Esophagus squamous epithelium (tissue), 5 donors: ENCODE measurements at places on chromosomes 2 and 18.

DNA sequence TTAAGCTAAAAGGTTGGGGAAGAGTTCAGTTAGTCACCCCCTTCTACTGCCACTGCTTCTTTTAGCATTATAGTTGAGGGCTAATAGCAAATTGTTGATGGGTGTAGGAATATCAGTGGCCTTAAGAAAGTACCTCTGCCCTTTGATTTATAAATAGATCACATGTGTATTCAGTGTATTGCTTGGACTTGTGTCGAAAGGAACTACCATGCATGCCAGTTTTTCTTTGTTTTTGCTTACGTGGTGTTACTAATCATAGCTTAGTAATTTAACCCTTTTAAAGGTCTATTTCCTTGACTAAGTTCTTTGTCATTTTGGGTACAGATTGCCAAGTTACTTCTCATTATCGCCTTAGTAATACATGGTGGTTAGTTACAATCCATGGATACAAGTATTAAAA lies 85.6 kb downstream of the MIB1 start:
- no peak for DNase-seq

DNA sequence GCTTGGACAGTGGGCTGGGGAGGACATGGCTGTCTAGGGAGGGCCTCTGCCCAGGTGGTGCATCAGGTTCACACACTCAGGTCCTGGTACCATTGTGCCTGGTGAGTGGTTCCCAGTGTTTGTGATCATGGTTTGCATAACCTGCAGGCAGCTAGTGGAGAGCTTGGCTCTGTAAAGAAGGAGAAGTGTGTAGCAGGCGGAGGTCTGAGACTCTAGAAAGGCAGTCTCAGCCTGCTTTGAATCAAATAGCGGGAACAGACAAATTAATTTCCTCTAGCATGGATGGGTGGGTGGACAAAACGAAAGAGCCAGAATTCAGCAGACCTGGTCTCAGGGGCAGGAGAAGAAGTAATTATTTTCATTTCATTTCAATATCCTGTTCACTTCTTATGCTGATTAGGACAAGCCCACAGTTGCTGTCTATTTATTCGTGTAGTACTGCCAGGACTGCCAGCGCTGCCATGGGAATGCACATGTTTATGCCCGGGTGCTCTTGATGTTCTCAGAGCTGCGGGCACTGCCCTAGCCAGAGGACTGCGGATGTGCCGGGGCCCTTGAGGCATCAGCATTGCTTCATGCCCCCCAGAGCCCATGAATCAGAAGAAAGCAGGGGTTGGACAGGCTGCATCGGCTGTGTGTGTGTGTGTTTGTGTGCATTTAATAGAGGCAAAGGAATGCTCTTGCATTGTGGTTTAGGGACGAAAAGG lies 45.4 kb upstream of the DLX2 start:
- no peak for DNase-seq

DNA sequence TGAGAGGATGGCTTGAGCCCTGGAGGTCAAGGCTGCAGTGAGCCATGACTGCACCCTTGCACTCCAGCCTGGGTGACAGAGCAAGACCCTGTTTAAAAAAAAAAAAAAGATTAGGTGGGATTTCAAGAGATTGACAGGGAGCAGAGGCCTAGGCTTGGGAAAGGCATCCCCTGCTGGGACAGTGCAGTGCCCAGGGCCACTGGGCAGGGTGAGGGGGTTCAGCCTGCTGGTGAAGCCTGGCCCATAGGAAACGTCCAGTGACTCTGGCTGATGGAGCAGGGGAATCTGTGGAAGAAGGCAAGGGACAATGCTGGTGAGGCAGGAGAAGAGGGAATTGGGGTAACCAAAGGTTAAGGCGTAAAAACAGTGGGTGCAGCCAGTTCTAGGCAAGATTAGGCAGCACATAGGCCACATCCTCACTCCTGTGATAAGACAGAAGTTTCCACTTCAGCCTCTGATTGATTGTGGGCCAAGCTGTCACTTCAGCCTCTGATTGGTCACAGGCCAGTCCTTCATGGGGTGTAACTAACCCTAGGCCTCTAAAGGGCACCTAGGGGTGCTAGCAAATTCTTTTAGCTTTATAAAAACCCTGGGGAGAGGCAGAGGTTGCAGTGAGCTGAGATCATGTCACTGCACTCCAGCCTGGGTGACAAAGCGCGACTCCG lies 128.6 kb downstream of the MSH2 start:
- no peak for DNase-seq

- DNase-seq: no peak
Measured at GRCh38 chr2:229601396-229601795, 113.0 kb downstream of the DNER start.

- no peak for DNase-seq
Measured at GRCh38 chr2:240203788-240204270, 63.4 kb upstream of the OTOS start.

DNA sequence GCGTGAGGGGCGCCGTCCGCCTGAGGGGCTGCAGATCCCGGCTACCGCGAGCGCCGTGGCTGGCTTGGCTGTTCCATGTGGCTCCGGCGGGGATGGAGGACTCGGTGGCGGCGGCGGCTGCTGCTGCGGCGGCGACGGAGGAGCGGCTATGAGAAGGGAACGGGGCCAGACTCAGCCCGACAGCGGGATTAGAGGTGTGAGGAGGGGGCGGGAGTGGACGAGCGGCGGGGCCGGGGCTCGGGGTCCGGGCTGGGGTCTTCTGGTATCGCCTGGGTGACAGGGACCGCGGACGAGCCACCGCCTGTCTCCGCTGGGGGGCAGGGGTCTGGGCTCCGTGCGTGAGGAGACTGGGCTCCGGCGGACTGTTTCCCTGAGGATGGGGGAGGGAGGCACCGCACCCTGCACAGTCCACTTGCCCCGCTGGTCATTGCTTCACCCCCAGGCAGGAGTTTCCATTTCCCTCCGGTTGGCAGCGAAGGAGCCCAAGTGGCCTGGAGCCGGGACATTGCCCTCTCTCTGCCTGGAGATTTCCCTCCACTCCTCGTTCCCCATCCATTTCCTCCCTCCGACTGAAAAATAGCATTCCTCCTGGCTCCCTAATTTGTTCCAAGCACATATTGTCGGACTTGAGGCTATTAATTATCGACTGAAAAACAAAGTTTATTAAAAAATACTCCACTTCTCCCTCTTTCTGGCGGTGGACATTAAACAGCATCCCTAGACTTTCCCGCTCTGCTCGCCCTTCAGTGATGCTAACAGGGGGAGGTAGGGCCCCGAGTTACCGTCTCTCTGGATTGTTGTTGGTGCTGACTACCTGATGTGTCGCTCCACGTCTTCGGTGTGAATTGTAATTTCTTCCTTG lies 577 bp downstream of the EHBP1 start:
- no peak for DNase-seq

GRCh38 chr18:7890075-7890474 lies 323.0 kb downstream of the PTPRM start:
- DNase-seq: no peak

DNA sequence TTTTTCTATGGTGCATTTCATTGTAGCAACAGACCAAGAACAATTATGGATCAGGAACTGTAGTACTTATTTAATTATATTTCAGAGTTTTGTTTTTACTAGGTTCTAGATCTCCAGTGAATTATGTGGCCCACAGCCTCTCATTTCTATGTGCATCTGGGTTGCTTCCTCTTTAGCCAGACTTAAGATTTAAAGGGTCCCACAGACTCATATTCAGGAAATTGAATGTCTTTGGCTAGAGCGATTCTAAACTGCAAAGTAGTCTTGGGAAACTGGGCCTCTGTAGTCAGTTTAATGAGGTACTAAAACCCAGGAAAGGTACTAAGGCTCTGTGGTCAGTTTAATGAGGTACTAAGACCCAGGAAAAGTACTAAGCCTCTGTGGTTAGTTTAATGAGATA lies 94.4 kb downstream of the LYPD6B start:
- no peak for DNase-seq

- no peak for DNase-seq
Measured at GRCh38 chr18:69870736-69871135, 76.9 kb downstream of the CD226 start.

DNA sequence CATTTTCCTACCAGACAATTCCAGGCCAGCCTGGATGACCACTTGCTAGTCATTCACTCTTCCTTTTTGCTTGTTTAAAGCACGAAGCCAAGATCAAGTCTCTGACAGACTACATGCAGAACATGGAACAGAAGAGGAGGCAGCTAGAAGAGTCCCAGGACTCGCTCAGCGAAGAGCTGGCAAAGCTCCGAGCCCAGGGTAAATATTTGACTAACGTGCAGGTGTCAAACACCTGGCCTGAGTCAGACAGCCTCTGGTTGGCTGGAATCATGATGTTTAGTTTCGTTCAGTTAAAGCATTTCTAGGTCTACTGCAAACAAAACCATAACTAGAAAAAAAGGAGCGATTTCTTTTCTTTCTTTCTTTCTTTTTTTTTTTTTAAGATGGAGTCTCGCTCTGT lies 44.2 kb upstream of the LYPD6B start:
- DNase-seq: no peak

DNA sequence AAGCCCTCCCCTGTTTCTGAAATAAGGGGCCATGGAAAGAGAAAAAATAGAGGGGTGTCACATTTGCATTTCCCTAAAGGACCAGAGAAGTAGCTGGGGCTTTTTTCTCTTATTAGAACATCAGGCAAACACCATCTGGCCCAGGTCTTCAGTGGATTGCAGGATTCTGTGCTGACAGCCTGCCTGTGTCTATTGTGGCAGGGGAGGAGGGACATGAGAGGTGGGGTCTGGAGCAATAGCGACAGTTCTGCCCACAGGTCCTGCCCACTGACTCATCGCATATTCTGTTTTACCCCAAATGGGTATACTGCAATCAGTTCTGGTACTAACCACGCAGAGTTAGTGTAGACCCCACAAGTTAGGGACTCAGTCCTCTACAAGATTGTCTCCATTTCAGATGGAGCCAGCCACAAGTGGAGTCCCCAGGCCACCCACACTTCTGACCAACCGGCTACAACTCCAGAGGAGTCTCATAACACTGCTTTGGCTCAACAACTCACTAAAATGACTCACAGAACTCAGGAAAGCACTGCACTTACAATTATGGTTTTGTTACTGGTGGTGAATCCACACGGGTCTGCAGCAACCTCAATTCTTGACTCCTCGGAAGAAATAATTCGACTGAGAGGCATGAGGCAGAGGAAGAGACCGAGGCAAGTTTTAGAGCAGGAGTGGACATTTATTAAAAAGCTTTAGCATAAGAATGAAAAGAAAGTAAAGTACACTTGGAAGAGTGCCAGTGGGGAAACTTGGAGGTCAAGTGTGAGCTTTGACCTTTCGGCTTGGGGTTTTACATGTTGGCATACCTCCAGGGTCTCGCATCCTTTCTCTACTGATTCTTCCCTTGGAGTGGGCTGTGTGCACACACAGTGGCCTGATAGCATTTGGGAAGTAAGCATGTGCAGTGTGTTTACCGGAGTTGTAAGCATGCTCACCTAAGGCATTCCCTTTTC lies 146.4 kb upstream of the SPATS2L start:
- no peak for DNase-seq

DNA sequence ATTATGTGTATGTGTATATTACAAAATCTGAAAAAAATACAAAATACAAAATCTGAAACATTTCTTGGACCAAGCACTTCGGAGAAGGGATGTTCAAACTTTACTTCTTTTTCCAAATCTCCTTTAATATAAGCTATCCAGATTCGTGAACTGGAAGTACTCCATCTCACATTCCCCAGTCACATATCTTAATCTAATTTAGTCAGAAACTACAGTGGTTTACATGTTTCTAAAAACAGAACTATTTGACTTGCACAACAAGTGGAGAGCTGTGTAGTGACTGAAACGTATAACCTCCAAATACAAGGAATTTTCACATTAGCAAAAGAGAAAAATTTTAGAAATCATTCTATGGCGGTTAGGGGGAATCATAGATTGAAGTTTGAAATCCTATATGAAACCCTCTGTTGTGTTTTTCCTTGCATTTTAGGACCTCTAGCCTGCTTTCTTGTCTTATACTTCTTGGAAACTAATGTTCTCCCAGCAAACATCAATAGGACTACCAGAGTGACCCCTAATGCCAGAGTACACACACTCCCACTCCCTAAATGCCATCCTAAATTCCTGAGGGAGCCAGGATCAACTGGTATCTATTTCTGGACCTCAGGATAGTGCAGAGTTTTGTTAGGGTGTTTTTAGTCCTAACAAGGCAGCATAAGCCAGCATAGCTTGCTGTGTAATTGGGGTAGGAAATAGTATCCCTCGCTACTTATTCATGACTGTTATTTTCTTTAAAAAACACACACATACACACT lies 30.2 kb upstream of the ROCK1 start:
- DNase-seq: no peak

DNA sequence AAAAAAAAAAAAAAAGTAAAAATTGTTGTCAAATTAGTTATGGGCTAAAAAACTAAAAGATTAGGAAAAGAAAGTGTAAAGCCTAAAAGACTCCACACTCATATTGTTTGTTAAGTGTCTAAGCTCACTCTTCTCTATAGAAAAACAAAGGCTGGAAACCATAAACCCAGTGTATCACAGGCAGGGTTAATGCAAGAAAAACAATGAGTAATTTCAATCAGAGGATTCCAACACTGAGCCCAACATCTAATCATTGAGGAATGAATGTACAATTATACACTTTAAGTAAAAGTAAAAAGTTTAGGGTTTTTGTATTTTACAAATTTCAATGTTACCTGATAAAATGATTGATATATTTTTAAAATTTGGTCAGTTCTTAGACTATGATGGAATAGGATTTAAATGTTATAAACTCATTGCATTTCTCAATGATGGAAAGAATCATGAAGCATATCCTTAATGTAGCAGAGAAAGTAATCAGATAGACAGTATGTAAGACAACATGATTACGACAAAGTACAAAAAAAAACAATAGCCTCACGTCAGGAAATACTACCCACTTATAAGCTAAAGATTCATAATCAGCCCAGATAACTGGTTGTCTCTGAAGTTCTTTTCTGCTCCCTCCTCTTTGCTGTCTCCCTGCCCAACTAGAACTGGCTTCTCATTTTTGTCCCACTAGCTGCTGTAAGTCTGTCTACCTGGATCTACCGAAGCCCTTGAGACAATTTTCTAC lies 44.5 kb upstream of the SP3 start:
- no peak for DNase-seq

DNA sequence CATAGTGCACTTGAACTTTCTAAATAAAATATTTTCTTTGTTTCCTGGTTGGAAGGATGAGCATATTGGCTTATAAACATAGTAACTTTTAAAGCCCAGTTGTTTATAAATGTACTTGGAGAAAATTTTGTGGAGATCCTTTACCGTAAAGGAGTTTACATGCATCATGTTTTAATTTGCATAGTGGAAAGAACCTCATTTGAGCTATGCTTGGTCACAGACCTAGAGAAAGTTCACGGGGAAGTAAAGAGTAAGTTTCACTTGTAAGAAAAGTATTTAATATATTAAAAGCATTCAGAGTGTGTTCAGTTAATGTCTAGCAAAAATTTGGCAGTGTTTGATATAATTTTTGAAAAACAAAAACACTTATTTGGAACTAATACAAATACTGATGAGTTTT lies 45.3 kb downstream of the PIKFYVE start:
- DNase-seq: no peak
